ENCODE measurements at places on chromosomes 6 and 20.

GRCh38 chr6:28543651-28544610 lies 18.2 kb downstream of the GPX5 start:
- DNase-seq: no peak

GRCh38 chr6:8492536-8493133 lies 57.3 kb upstream of the SLC35B3 start:
- no peak for DNase-seq

GRCh38 chr6:165694296-165694695 lies 31.3 kb upstream of the PDE10A start:
- DNase-seq: no peak

DNA sequence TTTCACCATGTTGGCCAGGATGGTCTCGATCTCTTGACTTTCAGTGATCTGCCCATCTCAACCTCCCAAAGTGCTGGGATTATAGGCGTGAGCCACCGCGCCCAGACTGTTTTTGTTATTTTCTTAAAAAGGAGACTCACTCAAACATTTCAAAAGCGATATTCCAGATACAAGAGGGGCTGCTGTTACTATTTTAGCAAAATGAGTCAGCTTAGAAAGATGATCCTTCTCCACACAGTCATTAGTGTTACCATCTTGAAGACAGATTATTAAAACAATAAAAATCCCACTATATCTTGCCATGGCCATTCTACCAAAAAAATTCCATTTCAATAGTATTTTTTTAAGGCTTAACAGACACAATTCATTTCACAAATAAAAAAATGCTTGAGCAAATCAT lies 102.8 kb downstream of the PREP start:
- no peak for DNase-seq

- no peak for DNase-seq
Observed at GRCh38 chr6:43216200-43216599, 13.1 kb downstream of the DNPH1 start.

- no peak for DNase-seq
Observed at GRCh38 chr20:63150391-63150898, 65.5 kb downstream of the YTHDF1 start.

- no peak for DNase-seq
Observed at GRCh38 chr6:112620812-112621569, 273.9 kb downstream of the RFPL4B start.

GRCh38 chr6:28940294-28940857 lies 16.6 kb upstream of the TRIM27 start:
- DNase-seq: no peak

DNA sequence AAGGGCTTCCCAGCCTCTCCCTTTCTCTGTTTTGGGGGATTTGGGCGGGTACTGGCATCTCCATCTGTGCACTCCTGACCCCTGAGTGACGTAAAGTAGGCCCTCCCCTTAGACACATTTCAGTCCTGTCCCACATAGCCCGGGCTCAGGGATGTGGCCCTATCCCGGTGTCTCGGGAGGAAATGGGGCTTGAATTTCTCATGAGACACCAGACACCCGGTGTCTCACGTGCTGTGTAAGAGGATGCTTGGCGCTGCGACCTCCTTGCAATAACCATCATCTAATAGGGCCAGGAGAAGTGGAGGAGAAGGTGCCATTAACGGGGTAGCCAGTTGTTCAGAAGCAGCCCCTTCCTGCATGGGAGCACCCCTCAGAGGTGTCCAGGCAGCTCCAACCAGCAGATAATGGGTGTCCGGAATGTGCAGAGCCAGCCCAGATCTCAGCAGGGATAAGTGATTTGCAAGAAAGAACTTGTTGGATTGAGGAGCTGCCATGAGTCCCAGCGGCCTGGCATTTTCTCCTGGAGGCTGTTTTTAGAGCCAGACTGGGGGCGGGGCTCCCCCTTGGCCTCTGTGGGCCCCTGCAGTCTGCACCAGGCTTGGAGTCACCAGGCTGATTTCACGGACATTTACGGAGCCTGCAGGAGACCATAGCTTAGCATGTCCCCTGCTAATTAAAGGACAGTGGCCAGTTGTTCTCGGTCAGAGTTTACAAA lies 372.0 kb downstream of the PREX1 start:
- DNase-seq: no peak

DNA sequence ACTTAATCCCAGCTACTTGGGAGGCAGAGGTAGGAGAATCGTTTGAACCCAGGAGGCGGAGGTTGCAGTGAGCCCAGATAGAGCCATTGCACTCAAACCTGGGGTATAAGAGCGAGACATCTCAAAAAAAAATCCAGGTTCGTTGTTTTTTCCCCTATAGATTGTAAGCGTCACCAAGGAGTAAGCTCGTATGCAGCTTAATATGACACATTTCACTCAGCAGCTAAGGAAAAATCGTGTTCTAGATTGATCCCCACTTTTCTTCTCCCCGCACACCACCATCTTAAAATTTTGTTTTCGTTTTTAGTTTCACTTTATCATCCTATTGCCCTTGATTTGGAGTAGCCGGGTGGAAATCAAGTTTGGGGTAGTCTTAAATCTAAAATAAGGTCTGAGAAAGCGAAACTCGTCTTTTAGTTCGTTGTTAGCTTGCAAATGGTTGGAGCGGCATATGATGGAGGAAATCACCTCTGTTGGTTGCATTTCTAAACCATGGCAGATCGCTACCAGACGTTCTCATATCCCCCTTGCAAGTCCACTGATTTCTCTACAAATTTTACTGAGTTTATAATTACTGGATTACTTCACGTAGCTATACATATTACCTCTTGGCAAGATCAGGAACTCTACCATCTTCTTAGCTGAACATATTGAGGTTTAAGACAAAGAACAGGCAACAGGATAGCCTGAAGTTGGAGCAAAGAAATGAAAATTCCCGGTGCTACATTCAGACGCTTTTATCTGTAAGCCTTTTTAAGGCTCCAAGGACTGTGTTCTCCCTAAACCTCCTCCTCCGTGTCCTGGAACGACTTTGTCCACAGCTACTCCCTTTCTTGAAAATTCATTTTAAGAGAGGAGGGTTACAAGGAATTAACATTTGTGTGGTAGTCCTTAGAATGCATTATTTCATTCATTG lies 91.1 kb upstream of the BTN3A2 start:
- no peak for DNase-seq

GRCh38 chr6:114064862-114065261 lies 93.9 kb upstream of the HDAC2 start:
- no peak for DNase-seq

DNA sequence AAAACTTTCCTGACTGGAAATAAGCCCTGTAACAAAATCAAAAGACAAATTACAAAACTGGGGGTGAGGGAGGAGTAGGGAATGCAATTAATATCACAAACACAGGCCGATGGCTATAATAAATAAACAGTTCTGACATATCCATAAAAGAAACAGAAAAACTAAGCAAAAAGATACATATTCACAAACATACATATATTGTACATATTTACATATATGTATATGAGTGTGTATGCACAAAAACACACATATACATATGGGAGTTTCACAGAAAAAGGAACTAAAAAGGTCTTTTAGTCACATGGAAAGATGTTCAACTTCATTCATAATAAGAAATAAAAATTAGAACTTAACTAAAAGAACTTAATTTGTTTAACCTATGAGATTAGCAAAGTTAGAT lies 292.7 kb downstream of the TFAP2A start:
- DNase-seq: no peak

DNA sequence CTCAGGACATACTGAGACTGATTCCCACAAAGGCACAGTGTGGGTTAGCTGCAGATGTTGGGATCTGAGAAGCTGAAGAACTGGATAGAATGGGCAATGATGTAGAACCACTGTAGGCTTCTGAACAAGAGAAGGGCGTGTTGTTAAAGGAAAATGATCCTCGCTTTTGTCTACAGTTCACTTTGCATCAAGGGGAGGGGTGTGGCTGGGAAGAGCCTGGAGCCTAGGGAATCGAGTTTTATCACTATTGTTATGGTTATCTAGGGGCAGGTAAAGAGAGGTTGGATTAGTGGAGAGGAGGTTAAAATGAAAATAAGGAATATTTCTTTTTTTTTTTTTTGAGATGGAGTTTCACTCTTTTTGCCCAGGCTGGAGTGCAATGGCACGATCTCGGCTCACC lies 768.1 kb downstream of the KIF16B start:
- DNase-seq: no peak

DNA sequence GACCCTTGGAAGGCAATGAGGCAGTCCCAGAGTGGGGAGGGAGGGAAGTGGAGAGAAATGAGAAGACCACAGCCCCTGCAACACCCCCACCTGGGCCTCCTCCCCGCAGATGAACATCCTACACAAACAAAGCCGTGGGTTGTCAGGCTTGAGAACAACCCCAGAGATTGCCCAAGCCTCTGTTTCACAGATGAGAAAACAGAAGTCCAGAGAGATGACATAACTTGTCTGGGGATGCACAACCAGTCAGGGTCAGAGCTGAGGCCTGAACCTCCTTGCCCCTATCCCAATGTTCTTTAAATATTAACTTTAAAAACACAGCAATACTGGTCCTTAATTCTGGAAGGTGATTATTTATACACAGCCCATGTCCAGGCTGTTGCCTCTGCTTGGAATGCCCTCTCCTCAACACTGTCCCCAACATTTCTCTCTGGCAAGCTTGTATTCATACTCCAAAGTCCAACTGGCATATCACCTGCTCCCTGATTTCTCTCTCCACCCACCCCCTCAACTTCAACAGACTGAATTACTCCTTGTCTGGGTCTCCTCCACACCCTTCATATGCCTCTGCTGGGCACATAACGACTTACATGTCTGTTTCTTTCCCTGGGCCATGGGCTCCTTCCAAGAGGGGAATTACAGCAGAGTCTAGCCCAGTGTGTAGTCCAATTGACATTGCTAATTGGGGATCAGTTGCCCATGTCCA lies 135.5 kb upstream of the LRFN2 start:
- no peak for DNase-seq

- no peak for DNase-seq
Observed at GRCh38 chr20:5267092-5267491, 49.7 kb downstream of the PROKR2 start.

DNA sequence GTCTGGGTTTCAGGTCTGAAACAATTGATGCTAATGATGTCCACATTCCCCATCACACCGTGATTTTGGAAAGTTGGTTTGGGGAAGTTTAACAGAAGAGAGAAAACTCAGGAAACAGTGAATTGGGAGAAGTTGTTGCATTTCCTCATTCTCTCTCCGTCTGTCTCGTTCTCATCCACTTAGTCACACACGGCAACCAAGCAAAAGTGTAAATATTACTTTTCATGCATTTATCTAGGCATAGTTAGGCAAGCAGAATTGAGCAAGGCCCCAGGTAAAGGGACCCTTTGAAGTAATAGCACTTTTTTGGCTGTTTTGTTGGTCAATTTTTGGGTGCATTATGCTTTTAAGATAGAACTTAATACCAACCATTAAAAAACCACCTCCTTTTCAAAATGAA lies 137.0 kb upstream of the SULF2 start:
- DNase-seq: no peak

DNA sequence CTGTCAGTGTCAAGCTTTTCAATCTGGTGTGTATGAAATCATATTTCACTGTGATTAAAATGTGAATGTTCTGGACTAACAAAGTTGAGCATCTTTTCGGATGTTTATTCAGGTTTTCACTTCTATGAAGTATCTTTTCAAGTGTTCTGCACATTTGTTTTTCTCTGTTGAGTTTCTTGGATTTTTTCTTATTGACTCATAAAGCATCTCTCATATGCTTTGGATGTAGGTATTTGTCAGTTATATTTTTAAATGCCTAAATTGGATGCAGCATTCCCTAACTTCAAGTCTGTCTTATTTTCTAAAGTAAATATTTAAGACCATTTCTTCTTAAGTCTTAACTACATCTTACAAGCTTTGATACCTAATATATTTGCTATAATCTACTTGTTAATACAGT lies 398.0 kb downstream of the PLCB1 start:
- DNase-seq: no peak

DNA sequence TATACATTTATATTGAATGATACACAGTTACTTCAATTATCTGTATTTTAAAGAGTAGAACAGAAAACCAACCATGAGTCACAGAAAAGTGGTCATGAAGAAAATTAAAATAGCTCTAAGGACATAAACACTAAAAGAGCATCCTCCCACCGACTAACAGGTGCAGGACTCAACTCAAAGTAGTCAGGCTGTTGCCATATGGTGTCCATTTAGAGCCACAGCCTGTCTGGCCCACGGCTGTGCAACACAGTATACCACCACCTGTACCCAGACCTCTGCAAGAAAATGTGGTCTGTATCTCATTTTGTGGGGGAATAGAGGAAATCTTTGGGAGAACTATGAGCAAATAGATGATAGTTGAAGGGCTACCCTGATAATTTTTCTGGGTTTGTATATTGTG lies 449.8 kb upstream of the RNF217 start:
- DNase-seq: no peak

GRCh38 chr6:150857062-150857944 lies 8.2 kb upstream of the MTHFD1L start:
- DNase-seq: no peak

- no peak for DNase-seq
Observed at GRCh38 chr6:119610265-119610664, 260.7 kb upstream of the MAN1A1 start.

GRCh38 chr6:24100024-24100769 lies 25.8 kb upstream of the NRSN1 start:
- DNase-seq: no peak

DNA sequence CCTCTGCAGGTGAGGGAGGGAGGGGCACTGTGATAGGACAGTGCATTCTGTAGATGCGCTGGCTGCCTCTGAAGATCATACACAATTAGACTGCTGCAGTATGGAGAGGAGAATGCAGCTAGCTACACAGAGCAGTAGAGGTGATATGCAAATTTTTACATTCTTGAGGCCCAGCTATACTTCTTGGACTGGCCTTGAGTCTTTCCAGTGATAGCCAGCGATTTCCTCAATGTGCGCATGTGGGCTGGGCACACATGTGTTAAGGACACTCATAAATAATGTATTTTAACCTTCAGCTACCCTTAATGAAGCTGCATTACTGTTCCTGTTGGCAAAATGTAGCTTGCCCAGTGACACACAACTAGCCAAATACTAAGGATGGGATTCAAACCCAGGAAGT lies 19.0 kb downstream of the TTPAL start:
- no peak for DNase-seq

GRCh38 chr6:47536816-47537401 lies 59.3 kb downstream of the CD2AP start:
- DNase-seq: no peak

DNA sequence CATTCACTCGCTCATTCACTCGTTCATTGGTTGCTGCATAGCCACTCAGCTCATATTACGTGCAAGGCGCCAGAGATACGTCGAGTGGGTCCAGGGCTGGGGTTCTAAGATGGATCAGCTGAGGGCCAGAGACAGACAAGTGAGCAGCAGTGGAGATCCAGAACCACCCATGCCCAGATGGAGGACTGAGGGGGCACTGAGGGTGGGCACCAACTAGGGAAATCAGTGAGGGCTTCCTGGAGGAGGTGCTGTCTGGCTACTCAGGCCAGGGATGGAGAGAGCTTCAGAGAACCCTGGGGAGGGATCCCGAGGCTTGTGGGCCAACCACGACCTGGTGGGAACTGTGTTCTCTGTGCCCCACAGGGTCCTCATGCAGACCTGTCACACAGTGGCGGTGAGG lies 364 bp upstream of the SPDEF start:
- no peak for DNase-seq
